ENCODE measurements at places on chromosomes 11 and 22. TPM values are rescaled to one million over a fixed set of nuclear protein-coding genes. Genes with fewer than 3 reads are reported as not detected.

The CARD16 gene
- 2.2 TPM for total RNA-seq

The MMP12 gene
- 0.59 TPM for total RNA-seq

The CLTCL1 gene
- total RNA-seq, result 9.6 TPM

The WNT7B gene
- total RNA-seq, result not detected

The LDLRAD3 gene
- 11.5 TPM for total RNA-seq

The MCM5 gene
- total RNA-seq, result 87.2 TPM

The CNGA4 gene
- total RNA-seq, result 0.37 TPM

The ANKK1 gene
- not detected for total RNA-seq

The GVQW3 gene
- total RNA-seq, result 2.9 TPM

The MUC2 gene
- not detected for total RNA-seq

The ALKBH3 gene
- total RNA-seq, result 43.0 TPM

The ANO1 gene
- total RNA-seq, result not detected

The ST14 gene
- total RNA-seq, result under 0.01 TPM

The NTM gene
- total RNA-seq, result 2.6 TPM

The BCO2 gene
- total RNA-seq, result 0.78 TPM

The TRIM3 gene
- 26.0 TPM for total RNA-seq

The PATE2 gene
- total RNA-seq, result 0.37 TPM

The TSGA10IP gene
- not detected for total RNA-seq

The TRIM21 gene
- 10.9 TPM for total RNA-seq

The PDE2A gene
- 0.37 TPM for total RNA-seq

The KCNJ11 gene
- total RNA-seq, result not detected

All from subcutaneous preadipocyte (primary cell).